Bronchial smooth muscle cell (primary cell): ENCODE measurements at places on chromosomes 11 and 22. TPM values are rescaled to one million over a fixed set of nuclear protein-coding genes. Genes with fewer than 3 reads are reported as not detected.

The GP1BB gene
- 0.52 and 0.79 TPM in 2 replicates for total RNA-seq

The DUSP8 gene
- under 0.01 and 0.09 TPM in 2 replicates for total RNA-seq

The AIFM3 gene
- 1.1 and 1.4 TPM in 2 replicates for total RNA-seq

The PATE1 gene
- total RNA-seq = not detected in 2 replicates

The PDGFD gene
- 0.86 and 2.5 TPM in 2 replicates for total RNA-seq

The MMP3 gene
- 0.52 and 19.1 TPM in 2 replicates for total RNA-seq

The ARHGAP42 gene
- 1.6 and 3.9 TPM in 2 replicates for total RNA-seq

The CNGA4 gene
- 0.09 and 0.16 TPM in 2 replicates for total RNA-seq

The HEPHL1 gene
- not detected in 2 replicates for total RNA-seq

The P2RY2 gene
- under 0.01 TPM in 1 of 2 replicates, not detected in the other for total RNA-seq

The PKDREJ gene
- total RNA-seq = under 0.01 and 0.09 TPM in 2 replicates

The OR10A2 gene
- total RNA-seq = not detected in 2 replicates

The HBE1 gene
- total RNA-seq = 0.09 TPM in 1 of 2 replicates, not detected in the other

The EMID1 gene
- total RNA-seq = 0.09 TPM in 1 of 2 replicates, not detected in the other

The AGBL2 gene
- total RNA-seq = 1.1 and 3.7 TPM in 2 replicates

The GDPD4 gene
- not detected in 2 replicates for total RNA-seq

The THRSP gene
- 0.09 TPM in 1 of 2 replicates, not detected in the other for total RNA-seq

The PPME1 gene
- 31.7 and 38.6 TPM in 2 replicates for total RNA-seq

The ACCS gene
- total RNA-seq = 15.3 and 23.3 TPM in 2 replicates

The YPEL4 gene
- 2.2 and 4.7 TPM in 2 replicates for total RNA-seq

The ZC3H12C gene
- 6.0 and 8.5 TPM in 2 replicates for total RNA-seq

The SCUBE1 gene
- total RNA-seq = under 0.01 and 0.34 TPM in 2 replicates

The ARL14EP gene
- 22.0 and 31.4 TPM in 2 replicates for total RNA-seq

The IL17REL gene
- total RNA-seq = not detected in 2 replicates
